Naive thymus-derived CD8-positive, alpha-beta T cell (primary cell): ENCODE measurements at places on chromosomes 12 and 14.

GRCh38 chr12:44711736-44712135 is 164.4 kb downstream of the NELL2 start:
- DNase-seq = no peak
- peak overlapping the region; percentile 71 for H3K27ac ChIP-seq

DNA sequence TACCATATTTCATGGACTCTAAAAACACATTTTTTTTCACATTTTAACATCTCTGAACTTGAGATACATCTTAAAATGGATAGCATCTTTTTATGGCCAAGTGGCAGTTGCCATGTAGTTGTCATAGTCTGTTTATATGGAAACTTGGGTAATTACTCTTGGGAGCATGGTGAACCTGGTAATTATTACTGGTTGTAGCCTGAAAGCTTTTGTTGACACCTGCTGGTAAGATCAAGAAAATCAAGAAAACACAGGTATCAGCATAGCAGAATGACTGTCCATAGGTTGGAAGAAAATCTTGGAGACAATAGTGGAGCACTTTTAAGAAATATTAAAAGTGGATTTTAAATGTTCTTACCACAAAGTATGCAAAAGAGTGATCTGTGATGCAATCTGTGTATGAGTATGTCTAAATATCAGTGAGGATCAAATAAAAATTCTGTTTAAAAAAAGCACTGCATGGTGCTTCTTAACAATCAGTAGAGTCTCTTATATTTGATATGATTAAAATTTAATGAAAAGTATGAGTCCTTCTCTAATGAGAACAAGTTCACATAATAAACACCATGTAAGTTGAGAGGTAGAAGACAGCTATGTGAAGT is 44.2 kb downstream of the TTC8 start:
- no peaks in the 10 kb centered on the region for H3K36me3 ChIP-seq
- H3K27ac ChIP-seq = no peak overlapping the region
- H3K4me1 ChIP-seq = no peaks in the 10 kb centered on the region
- no peak overlapping the region for H3K4me3 ChIP-seq
- no peaks in the 10 kb centered on the region for H3K27me3 ChIP-seq

GRCh38 chr12:70994217-70994788 is 73.8 kb upstream of the PTPRR start:
- DNase-seq = no peak
- no peaks in the 10 kb centered on the region for H3K36me3 ChIP-seq
- no peaks in the 10 kb centered on the region for H3K4me1 ChIP-seq
- no peak overlapping the region for H3K27ac ChIP-seq
- no peak overlapping the region for H3K4me3 ChIP-seq

DNA sequence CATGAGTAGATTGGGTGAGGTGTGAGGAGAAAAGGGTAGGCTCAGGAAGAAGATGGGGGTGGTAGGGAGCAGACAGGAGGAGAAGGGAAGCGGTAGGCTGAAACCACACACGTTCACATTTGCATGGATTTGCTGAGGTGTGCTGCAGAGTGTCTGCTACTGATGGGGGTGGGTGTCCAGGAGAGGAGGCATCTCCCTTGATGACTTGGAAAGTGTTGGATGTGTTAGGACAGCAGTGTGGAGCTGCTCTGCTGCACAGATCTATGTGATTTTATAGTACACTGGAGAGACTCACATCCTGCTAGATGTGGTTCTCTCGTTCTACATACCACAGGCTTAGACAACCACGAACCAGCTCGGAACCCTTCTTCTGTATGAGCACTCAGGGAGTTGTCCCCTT is 9.3 kb downstream of the ZFHX2 start:
- no peak for DNase-seq
- no peak overlapping the region for H3K27ac ChIP-seq
- no peaks in the 10 kb centered on the region for H3K27me3 ChIP-seq
- H3K4me1 ChIP-seq = no peaks in the 10 kb centered on the region

- H3K27ac ChIP-seq = no peak overlapping the region
- H3K27me3 ChIP-seq = peaks cover 3% of the 10 kb centered on the region
- H3K36me3 ChIP-seq = no peaks in the 10 kb centered on the region
- no peak overlapping the region for H3K4me3 ChIP-seq
- H3K4me1 ChIP-seq = no peaks in the 10 kb centered on the region
- no peak for DNase-seq
Measured at GRCh38 chr14:54814076-54814475, 88.5 kb downstream of the GCH1 start.

- no peak overlapping the region for H3K27ac ChIP-seq
- H3K4me3 ChIP-seq = no peak overlapping the region
- H3K4me1 ChIP-seq = peaks cover 6% of the 10 kb centered on the region
- DNase-seq = no peak
Measured at GRCh38 chr14:94961386-94962165, 191.7 kb upstream of the GSC start.

DNA sequence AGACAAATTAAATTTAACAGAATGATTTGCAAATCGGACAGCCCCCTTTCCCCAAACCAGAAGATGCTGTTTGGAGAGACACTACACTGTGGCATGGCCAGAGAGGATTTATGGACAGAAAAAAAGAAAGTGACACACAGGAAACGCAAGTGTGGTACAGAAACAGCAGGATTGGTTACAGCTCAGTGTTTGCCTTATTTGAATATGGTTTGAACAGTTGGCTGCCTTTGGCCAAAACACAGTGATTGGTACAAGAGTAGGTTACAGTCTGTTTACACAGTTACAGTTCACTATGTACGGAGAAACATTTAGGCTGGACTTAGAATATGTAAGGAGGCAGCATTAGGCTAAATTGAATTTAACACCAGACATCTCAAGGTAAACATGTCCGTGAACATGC is 335.3 kb downstream of the NPAS3 start:
- no peak overlapping the region for H3K4me3 ChIP-seq
- no peaks in the 10 kb centered on the region for H3K36me3 ChIP-seq
- H3K27ac ChIP-seq = no peak overlapping the region

DNA sequence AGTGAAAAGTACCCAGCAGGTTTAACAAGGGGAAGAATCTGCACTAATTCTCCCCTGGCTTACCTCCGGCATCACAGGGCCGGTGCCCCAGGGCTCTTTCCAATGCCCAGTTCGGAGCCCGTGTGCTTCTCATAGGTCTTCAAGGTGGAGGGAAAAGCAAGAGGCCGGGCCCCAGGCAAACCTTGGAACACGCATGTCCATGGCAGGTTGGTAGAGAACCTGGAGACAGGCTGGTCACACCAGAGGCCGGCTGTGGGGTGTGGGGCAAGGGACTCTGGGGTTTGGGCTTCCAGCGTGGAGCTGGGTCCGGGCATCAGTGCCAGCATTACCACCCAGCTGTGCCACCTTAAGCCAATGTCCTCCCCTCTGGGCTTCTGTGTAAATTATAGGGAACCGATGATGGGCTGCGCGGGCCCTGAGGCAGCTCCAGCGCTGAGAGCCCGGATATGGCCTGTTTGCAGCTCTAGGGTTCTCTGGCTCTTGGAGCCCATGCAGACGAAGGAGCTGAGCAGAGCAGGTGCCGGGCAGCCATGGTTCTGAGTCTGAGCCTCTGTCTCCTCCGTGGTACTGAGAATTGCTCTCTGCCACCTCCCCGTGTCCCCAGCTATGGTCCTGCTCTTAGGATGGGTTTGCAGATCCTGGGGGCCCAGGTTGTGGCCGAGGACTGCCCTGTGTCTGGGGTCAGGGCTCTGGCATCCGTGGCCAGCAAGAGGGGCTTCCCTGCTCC is 197.0 kb upstream of the C14orf180 start:
- H3K36me3 ChIP-seq = peaks cover 26% of the 10 kb centered on the region
- H3K27ac ChIP-seq = no peak overlapping the region
- DNase-seq = no peak
- no peak overlapping the region for H3K4me3 ChIP-seq
- no peaks in the 10 kb centered on the region for H3K27me3 ChIP-seq

DNA sequence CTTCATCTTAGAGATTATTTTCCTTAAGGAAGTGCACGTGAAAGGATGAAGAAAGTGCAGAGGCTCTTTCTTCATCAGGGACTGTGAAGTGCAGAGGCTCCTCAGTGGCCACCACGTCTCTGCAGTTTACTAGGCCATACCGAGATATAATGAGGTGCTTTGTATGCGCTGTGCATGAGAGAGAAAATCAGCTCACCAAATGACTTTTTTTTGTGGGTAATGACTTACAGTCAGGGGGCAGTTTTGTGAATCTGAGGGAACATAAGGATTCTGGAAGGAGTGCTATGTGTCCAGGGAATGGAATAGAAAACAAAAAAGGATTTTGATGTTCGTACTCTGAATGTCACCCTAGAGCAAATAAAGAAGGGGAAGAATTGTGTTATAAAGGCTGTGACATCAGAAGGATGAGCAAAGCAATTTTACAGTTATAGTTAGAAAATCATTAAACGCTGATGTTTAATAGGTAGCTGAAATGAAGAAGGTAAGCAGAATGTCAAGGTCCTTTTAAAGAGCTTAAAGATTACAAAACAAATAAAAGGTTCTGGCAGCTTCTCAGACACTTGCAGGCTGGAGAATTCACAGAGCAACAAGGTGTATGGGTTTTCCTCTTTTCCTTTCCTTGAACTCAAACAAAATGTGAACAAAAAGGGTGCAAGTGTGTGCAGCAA is 247.5 kb upstream of the NOVA1 start:
- no peak for DNase-seq
- H3K4me3 ChIP-seq = no peak overlapping the region
- H3K4me1 ChIP-seq = no peaks in the 10 kb centered on the region
- no peaks in the 10 kb centered on the region for H3K27me3 ChIP-seq
- peaks cover 4% of the 10 kb centered on the region for H3K36me3 ChIP-seq

DNA sequence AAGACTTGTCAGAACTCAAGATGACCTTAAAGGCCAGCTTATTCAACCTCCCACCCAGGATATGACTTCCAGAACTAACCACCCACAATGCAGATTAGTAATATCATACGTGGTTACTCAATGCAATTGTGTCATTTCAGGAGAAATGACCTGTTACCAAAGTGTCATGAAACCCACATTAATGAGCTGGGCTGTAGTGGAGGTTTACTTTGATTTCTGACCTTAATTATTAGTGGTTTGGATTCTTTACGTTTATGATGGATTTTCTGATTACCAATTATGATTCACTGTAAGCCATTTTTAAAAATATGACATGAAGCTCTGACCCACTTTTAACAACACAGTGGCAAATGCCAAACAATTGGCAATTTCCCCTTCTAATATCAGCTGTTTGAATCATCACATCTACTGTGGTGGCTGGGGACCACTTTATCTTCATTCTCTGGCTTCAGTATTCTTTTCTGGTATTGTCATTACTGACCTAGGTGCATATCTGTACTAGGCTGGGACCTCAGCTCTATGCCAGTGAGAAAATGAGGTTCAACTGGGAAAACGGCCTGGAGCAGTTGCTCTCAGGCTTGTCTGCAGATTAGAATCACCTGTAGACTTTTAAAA is 223.3 kb downstream of the RGS6 start:
- H3K4me1 ChIP-seq = no peaks in the 10 kb centered on the region
- H3K27ac ChIP-seq = no peak overlapping the region
- no peak for DNase-seq
- H3K36me3 ChIP-seq = no peaks in the 10 kb centered on the region
- H3K27me3 ChIP-seq = peaks cover 4% of the 10 kb centered on the region

DNA sequence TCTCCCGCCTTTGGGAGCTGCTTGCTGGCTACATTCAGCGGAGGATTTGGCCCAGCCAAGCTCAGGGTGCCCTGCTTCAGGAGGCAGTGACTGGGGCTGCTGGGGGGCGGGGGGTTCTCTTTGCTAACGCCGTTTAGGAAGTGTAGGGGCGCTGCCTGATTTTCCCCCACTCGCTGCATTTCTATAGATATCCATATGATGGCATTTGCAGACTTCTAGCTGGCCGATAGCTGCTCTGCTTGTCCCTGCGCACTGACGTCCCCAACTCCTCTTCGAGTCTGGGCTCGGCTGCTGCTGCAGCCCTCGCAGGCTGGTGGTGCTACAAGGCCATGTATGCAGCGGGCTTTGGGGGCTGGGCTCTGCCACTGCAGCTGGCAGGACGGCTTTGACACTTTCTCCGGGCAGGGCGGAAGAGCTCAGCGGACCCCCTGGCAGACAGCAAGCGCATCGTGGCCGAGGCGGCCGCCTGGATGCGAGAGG is 3.1 kb downstream of the LRFN5 start:
- peaks cover 40% of the 10 kb centered on the region for H3K4me1 ChIP-seq
- H3K27me3 ChIP-seq = peaks cover 56% of the 10 kb centered on the region
- H3K4me3 ChIP-seq = no peak overlapping the region
- DNase-seq = no peak
- H3K36me3 ChIP-seq = no peaks in the 10 kb centered on the region

DNA sequence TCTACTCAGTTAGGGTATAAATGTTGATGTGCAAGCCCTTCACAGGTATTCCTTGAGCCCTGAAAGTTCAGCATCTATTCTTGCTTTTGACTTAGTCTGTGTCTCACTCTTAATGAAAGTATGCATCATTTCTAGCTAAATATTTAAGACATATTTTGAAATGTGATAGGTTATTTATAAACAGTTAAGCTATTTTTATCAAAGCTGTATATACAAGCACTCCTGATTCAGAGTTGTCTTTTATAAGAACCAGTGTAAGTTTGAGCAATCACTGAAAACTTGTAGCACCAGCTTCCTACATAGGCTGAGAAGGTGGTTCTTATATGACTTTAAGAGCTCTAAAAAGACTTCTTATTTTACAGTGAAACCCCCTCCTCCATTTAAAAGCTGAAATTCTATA is 98.6 kb downstream of the MYF5 start:
- no peaks in the 10 kb centered on the region for H3K4me1 ChIP-seq
- no peak overlapping the region for H3K27ac ChIP-seq
- peaks cover 1% of the 10 kb centered on the region for H3K27me3 ChIP-seq
- no peaks in the 10 kb centered on the region for H3K36me3 ChIP-seq
- no peak for DNase-seq

DNA sequence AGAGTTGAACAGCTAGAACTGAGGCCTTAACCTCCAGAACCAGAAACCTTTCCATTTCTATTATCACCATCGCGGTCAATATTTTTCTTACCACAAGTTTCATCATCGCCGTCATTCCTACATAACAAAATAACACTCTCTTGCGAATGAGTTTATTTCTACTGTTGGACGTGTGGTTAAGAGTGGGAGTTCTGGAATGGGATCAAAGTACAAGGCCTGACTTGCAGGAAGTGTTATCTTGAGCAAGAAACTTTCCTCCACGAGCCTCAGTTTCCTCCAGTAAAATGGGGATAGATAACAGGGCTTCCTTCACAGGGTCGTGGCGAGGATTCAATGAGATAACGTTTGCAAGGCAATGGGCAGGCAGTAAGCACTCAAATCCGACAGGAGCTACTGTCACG is 652 bp downstream of the SART3 start:
- H3K27me3 ChIP-seq = no peaks in the 10 kb centered on the region
- no peak for DNase-seq
- H3K36me3 ChIP-seq = peaks cover 8% of the 10 kb centered on the region
- H3K27ac ChIP-seq = peak overlapping the region; percentile 100
- peak overlapping the region; percentile 100 for H3K4me3 ChIP-seq
- peaks cover 23% of the 10 kb centered on the region for H3K4me1 ChIP-seq
